Natural killer cell (primary cell): ENCODE measurements at places on chromosomes 5 and 9. TPM values are rescaled to one million over a fixed set of nuclear protein-coding genes. Genes with fewer than 3 reads are reported as not detected.

Gene ANKRD33B
- 4.3 TPM for total RNA-seq

Gene CDK9
- 181 TPM for total RNA-seq

Gene IL17B
- total RNA-seq: not detected

Gene ANKS6
- 10.5 TPM for total RNA-seq

Gene TMEM174
- total RNA-seq: not detected

Gene UBE2D2
- 139 TPM for total RNA-seq

Gene BTNL9
- not detected for total RNA-seq

Gene GABRG2
- not detected for total RNA-seq

DNA sequence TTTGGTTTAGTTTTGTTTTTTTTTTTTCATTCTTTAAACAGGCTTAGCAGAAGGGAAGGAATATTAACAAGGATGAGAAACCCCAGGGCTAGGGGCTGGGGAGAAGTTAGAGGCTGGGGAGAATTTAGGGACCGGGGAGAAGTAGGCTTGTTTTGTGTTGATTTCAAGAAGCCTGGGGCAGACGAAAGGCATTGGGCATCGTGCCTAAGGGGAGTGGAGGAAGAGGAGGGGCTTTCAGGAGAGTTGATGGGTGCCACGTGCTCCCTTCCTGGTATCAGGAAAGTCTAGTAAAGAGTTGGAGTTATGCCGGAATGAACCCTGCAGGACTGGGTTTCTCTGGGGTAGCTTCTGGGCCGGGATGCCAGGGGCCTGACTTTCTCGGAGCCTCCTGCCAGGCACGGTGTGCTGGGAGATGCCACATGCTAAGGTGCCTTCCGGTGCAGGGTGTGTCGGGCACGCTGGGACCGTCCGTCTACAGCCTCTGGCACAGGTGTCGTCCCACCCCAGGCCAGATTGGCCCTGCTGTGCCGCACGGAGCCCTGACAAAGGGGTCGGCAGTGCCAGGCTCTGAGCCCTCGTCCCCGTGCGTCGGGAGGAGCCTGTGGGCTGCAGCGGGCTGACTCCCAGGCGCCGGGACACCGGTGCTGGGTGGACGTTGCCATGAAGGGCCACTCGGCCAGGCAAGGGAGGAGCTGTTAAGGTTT lies 159.9 kb downstream of the OLFM1 start:
- H3K27ac ChIP-seq: no peak overlapping the region
- H3K27me3 ChIP-seq: no peaks in the 10 kb centered on the region
- no peak for DNase-seq
- no peaks in the 10 kb centered on the region for H3K4me1 ChIP-seq
- no peak overlapping the region for H3K4me3 ChIP-seq

DNA sequence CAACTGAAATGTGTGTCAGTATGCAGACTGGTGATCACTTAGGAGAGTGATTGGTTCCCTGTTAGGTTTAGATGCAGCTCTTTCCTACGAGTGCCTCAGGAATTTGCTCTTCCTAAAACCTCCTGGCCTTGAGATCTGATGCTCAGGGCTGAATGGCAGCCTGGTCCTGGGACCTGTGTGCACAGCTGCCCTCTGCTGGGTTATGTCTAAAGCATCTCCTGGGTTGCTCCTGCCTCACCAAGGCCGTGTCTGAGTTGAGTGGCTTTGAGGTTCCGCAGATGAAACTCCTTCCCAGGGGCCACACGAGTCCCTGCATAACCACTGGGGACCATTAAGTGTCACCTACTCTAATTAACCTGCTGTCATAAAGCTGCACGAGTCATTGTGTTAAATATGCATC lies 59.5 kb downstream of the MVB12B start:
- no peaks in the 10 kb centered on the region for H3K27me3 ChIP-seq
- DNase-seq: peak; percentile 27
- peaks cover under 1% of the 10 kb centered on the region for H3K4me1 ChIP-seq
- H3K27ac ChIP-seq: no peak overlapping the region
- H3K36me3 ChIP-seq: no peaks in the 10 kb centered on the region

DNA sequence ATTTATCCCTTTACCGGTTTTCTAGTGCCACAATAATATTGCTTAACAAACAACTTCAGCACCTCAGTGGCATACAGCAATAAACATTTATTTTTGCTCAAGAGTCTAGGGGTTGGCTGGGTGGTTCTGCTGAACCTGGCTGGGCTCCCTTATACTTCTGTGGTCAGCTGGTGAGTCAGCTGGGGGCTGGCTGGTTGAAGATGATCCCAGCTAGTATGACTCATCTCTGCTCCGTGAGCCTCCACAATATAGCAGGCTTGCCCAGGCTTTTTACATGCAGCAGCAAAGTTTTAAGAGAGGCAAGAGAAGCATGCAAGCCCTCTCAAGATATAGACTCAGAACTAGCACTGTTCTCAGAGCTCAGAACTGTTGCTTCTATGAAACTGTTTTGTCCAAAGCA lies 523.5 kb upstream of the CLINT1 start:
- no peak overlapping the region for H3K27ac ChIP-seq
- no peak overlapping the region for H3K4me3 ChIP-seq
- no peak for DNase-seq
- H3K4me1 ChIP-seq: no peaks in the 10 kb centered on the region

GRCh38 chr9:80078826-80079225 lies 507.1 kb downstream of the TLE4 start:
- H3K4me1 ChIP-seq: no peaks in the 10 kb centered on the region
- no peak for DNase-seq
- no peaks in the 10 kb centered on the region for H3K36me3 ChIP-seq
- H3K4me3 ChIP-seq: no peak overlapping the region
- no peaks in the 10 kb centered on the region for H3K27me3 ChIP-seq

GRCh38 chr5:54807421-54807820 lies 178.0 kb downstream of the ESM1 start:
- H3K27me3 ChIP-seq: no peaks in the 10 kb centered on the region
- no peaks in the 10 kb centered on the region for H3K4me1 ChIP-seq
- DNase-seq: no peak
- H3K4me3 ChIP-seq: no peak overlapping the region
- H3K27ac ChIP-seq: no peak overlapping the region
- H3K36me3 ChIP-seq: no peaks in the 10 kb centered on the region

DNA sequence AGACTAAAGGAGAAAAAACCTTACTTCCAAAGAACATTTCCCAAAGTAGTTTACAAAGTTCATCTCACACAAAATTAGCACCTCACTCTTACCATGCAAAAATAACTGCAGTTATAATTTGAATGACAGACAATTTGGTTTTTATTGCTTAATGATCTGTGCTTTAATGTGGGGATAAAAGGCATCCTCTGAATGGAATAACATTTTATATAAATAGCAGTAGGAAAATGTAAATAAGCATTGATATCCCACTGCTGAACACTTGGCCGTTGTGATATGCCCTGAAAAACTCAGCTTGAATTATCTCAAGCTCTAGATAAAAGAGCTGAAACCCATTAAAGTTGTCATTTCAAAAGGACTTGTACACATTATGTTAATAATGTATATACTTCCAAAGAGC lies 93.2 kb downstream of the OSMR start:
- H3K36me3 ChIP-seq: peaks cover 36% of the 10 kb centered on the region
- no peak overlapping the region for H3K27ac ChIP-seq

GRCh38 chr5:127396490-127397155 lies 106.0 kb downstream of the MEGF10 start:
- no peaks in the 10 kb centered on the region for H3K4me1 ChIP-seq
- no peak overlapping the region for H3K27ac ChIP-seq
- no peaks in the 10 kb centered on the region for H3K27me3 ChIP-seq

- peaks cover 10% of the 10 kb centered on the region for H3K4me1 ChIP-seq
- DNase-seq: no peak
- H3K27ac ChIP-seq: no peak overlapping the region
Measured at GRCh38 chr9:16029796-16030363, 477.0 kb downstream of the CCDC171 start.

DNA sequence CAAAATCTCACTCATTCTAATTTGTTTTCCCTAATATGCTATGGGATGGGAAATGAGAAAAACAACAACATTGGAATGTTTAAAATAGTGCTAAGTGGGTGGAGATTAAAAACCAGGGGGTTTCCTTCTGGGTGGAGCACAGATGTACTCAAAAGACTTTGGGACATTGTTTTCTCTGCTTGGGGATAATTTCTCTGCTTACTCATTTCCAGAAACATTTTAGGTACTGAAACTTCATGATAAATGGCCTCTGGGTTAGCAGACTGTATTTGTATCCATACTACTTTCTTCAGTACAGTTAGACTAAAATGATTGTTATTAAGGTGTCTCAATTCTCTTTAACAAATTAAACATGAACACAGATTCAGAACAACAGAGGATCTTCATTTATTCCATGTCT lies 17.4 kb downstream of the ELOVL7 start:
- DNase-seq: no peak
- H3K27ac ChIP-seq: no peak overlapping the region
- no peaks in the 10 kb centered on the region for H3K36me3 ChIP-seq
- no peaks in the 10 kb centered on the region for H3K27me3 ChIP-seq

DNA sequence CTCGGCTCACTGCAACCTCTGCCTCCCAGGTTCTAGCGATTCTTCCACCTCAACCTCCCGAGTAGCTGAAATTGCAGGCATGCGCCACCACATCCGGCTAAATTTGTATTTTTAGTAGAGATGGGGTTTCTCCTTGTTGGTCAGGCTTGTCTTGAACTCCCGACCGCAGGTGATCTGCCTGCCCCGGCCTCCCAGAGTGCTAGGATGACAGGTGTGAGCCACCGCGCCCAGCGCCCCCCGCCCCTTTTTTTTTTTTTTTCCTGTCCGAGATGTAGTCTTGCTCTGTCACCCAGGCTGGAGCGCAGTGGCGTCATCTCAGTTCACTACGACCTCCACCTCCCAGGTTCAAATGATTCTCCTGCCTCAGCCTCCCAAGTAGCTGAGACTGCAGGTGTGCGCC lies 6.6 kb downstream of the ATP6V1G1 start:
- H3K27me3 ChIP-seq: no peaks in the 10 kb centered on the region
- peaks cover 23% of the 10 kb centered on the region for H3K4me1 ChIP-seq
- DNase-seq: no peak
- H3K27ac ChIP-seq: no peak overlapping the region
- H3K36me3 ChIP-seq: peaks cover 55% of the 10 kb centered on the region

DNA sequence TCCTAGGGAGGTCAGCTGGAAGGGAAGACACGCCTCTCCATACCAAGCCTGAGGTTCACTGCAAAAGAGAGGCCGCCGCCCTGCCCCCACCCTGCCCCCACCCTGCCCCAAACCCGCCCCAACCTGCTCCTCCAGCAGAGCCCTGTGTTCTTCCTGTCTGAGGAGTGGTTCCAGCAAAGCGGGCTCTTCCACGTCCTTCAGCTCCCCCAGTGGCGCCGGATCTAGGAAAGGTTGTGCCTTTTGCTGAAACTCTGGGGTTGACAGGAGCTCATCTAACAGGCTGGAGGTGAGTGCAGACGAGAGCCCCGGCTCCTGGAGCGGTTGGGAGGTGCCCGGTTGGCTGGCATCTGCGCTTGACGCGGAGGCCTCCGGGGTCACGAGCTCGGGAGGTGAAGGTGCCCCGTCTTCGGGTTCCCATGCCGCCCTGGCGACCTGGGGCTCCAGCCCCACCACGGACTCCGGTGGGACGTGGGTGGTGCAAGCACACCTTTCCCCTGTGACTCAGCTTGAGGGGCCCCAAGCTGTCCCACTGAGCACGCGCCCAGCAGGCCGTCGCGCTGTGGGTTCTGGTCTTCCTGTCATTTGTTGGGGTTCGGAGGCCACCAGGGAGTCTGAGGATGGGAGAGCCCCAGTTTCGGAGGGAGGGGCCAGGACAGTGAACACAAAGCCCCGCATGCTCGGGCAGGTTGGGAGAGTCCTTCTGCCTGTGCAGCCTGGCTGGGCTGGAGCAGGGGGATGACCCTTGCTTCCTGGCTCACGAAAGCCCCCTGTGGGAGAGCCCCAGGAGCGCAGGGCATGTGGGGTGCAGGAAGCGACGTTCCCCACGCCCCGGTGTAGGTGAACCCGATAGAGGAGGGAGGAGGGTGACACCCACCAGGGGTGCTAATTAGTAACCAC lies 1467.1 kb downstream of the FOXD4L5 start:
- H3K27ac ChIP-seq: peak overlapping the region; percentile 37
- no peaks in the 10 kb centered on the region for H3K36me3 ChIP-seq
- peaks cover 19% of the 10 kb centered on the region for H3K4me1 ChIP-seq
- DNase-seq: peak; percentile 53
- H3K27me3 ChIP-seq: peaks cover 8% of the 10 kb centered on the region
- peak overlapping the region; percentile 39 for H3K4me3 ChIP-seq

- peaks cover 31% of the 10 kb centered on the region for H3K4me1 ChIP-seq
- peak overlapping the region; percentile 58 for H3K27ac ChIP-seq
- H3K27me3 ChIP-seq: no peaks in the 10 kb centered on the region
- no peak overlapping the region for H3K4me3 ChIP-seq
- no peak for DNase-seq
Measured at GRCh38 chr9:91174772-91175171, 186.9 kb downstream of the AUH start.

GRCh38 chr9:135960411-135961276 lies 529 bp downstream of the UBAC1 start:
- peak overlapping the region; percentile 80 for H3K4me3 ChIP-seq
- no peak for DNase-seq
- H3K27ac ChIP-seq: peak overlapping the region; percentile 53
- H3K36me3 ChIP-seq: no peaks in the 10 kb centered on the region
- no peaks in the 10 kb centered on the region for H3K27me3 ChIP-seq

DNA sequence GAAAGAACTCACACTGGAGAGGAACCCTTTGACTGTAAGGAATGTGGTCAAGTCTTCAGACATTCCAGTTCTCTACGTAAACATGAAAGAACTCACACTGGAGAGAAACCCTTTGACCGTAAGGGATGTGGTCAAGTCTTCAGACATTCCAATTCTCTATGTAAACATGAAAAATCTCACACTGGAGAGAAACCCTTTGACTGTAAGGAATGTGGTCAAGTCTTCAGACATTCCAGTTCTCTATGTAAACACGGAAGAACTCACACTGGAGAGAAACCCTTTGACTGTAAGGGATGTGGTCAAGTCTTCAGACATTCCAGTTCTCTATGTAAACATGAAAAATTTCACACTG lies 32.6 kb downstream of the MAPK9 start:
- H3K27ac ChIP-seq: no peak overlapping the region
- H3K27me3 ChIP-seq: no peaks in the 10 kb centered on the region
- no peak for DNase-seq
- peaks cover 61% of the 10 kb centered on the region for H3K36me3 ChIP-seq

- no peaks in the 10 kb centered on the region for H3K36me3 ChIP-seq
- H3K27ac ChIP-seq: no peak overlapping the region
- H3K4me1 ChIP-seq: no peaks in the 10 kb centered on the region
- no peak for DNase-seq
Measured at GRCh38 chr5:1555808-1556731, 32.3 kb upstream of the LPCAT1 start.

GRCh38 chr5:142982821-142983200 lies 212.6 kb downstream of the ARHGAP26 start:
- H3K36me3 ChIP-seq: no peaks in the 10 kb centered on the region
- H3K4me1 ChIP-seq: peaks cover 58% of the 10 kb centered on the region
- no peak for DNase-seq
- no peak overlapping the region for H3K4me3 ChIP-seq
- no peaks in the 10 kb centered on the region for H3K27me3 ChIP-seq
